Central memory CD4-positive, alpha-beta T cell (primary cell): ENCODE measurements at places on chromosomes 1 and 21.

- DNase-seq = no peak
These were observed 25.0 kb upstream of the RD3 start for GRCh38 chr1:211517006-211517405.

DNA sequence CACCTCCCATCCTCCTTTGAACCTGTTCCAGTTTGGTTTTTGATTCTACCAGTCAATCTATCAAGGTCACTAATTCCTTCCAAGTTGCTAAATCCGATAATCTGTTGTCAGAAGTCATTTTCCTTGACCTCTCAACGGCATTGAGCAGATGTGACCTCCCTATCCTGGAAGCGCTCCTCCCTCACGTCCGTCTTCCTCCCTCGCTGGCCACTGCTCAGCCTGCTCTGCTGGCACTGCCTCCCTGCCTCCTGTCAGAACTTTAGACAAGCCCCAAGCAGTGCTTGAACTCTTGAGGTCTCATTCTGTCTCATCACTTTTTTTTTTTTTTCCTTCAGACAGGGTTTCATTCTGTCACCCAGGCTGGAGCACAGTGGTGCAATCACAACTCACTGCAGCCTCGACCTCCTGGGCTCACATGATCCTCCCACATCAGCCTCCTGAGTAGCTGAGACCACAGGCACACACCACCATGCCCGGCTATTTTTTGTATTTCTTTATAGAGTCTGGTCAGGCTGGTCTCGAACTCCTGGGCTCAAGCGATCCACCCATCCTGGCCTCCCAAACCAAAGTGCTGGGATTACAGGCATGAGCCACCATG, 4.4 kb upstream of the ACOT7 start:
- DNase-seq = no peak

GRCh38 chr1:170196490-170197236, 50.9 kb downstream of the NTMT2 start:
- no peak for DNase-seq

GRCh38 chr1:48793863-48794262, 17.2 kb upstream of the BEND5 start:
- no peak for DNase-seq

GRCh38 chr1:181947441-181947840, 114.1 kb downstream of the ZNF648 start:
- no peak for DNase-seq

- DNase-seq = no peak
These were observed 61.9 kb downstream of the WNT9A start for GRCh38 chr1:227885648-227886502.
